ENCODE measurements at places on chromosomes 3 and 15.

GRCh38 chr15:99442252-99442897, 123.4 kb upstream of the MEF2A start:
- no peak for DNase-seq

- no peak for DNase-seq
These were observed 215.5 kb downstream of the PDZRN3 start for GRCh38 chr3:73409138-73409763.

DNA sequence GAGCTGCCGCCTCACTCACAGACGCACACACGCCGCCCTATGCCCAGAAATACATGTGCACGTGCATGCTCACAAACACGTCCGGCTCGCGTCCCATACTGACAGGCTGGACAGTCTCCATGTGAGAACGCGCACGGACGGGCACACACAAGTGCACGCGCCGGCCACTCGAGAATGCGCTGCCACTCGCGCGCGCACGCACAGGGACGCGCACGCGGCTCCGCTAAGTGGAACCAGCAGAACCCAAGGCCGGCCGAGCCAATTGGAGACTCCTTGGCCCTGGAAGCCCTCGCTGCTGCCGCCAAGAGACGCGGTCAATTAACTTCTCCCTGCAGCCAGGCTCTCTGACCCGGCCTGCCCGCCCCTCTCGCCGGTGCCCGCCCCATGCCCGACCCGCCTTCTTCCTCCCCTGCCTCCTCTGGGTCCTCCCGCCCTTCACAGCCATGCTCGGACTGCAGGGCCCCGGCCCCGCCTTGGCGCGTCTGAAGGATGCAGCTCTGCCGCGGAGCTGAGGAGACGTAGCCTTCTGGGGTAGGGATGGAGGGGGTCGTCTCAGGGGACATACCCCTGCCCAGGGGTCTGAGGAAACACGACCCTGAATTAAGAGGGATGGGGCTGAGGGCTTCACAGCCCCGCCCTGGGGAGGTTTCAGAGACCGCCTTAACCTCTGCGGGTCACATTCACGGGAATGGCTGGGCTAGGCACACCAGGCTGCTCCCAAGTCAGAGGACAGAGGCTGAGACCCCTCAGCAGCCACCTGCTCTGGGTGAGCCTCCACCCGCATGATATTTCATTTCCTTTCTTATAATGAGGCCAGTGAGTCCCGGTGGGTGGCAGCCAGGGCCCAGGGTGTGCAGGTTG, 15.0 kb downstream of the PTH1R start:
- DNase-seq = peak; percentile 8

DNA sequence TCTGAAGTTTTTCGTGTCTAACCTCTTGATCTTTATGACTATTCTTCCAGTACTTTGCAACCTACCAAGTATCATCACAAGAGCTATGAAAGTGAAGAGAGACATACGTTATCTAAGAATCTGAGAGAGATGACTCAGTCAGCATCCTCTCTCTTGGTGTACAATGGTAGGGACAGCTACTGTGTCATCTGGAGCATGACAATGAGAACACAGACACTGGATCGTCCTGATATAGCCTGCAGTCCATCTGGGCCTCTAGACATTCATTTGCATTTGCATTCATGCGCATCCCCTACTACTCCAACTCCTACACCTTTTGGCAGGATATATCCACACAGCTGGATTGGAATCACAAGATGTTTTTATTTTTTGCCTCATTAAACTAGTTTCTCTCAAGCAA, 115.2 kb downstream of the PEX5L start:
- peak; percentile 74 for DNase-seq

- DNase-seq = no peak
These were observed 1.3 kb downstream of the NOP10 start for GRCh38 chr15:34341381-34342212.

- no peak for DNase-seq
These were observed 17.0 kb downstream of the ILDR1 start for GRCh38 chr3:122004991-122005565.

- no peak for DNase-seq
These were observed 61.9 kb downstream of the SMAD3 start for GRCh38 chr15:67127331-67127664.

DNA sequence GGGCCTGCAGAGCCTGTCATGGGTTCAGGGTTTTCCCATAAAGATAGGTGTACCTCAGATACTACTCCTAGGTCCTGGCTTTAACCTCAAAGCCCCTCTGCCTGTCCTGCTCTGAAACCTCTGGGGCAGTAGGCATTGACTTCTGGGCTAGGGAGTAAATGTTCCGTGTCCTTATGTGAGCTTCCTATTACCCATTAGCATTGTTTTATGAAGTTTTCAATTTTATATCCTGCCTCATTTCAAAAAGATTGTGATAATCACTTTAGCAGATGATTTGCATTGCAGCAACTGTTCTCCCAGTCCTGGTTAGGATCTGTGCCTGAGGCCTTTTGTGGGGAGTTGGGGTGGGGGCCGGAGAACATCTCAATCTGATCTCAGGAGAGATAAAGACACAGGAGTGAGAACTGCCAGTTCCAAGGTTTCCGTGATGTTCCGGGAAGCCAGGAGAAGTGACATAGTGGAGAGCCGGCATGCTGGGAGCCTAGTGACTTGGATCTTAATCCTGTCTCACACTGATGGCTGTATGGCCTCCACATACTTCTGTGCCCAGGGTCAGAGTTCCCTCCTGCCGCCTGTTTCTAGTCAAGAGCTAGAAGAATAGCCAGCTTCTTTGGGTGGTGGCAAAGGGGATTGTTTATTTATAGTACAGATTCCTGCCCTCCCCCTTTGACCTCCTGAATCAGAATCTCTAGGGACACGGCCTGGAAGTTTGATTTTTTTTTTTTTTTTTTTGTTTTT, 10.6 kb downstream of the TPM1 start:
- no peak for DNase-seq

DNA sequence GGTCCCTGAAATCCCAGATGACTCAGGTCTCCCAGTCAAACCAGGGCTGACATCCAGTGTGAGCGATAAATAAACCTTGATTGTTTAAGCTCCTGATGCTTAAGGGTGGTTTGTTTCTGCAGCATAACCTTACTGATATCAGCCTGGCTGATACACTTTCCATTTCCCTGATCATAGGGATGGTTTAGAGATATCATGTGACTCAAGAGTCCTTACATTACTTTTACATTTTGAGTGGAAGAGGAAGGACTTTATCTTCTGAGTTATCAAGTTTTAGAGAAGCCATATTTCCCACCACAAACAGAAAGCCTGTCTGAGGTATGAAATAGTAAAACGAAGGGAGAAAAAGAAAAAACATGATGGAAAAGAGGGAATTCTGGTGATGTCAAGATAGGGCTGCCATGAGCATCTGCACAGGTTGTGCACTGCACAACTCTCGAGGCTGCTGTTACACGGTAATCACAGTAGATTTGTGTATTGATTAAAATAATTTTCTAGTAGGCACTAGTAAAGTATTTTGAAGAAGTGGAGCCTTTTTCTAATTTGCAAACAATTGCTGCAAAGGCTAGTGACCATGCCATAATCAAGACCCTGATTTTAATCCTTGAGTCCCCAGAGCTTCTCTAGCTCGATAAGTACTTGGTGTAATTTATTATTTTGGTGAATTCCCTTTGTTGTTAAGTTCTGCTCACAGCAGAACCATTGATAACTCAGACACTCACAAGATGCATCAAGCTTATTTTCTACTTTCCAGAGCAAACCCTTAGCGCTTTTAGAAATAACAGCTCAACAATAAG, 34.1 kb upstream of the FBLN2 start:
- DNase-seq = no peak

DNA sequence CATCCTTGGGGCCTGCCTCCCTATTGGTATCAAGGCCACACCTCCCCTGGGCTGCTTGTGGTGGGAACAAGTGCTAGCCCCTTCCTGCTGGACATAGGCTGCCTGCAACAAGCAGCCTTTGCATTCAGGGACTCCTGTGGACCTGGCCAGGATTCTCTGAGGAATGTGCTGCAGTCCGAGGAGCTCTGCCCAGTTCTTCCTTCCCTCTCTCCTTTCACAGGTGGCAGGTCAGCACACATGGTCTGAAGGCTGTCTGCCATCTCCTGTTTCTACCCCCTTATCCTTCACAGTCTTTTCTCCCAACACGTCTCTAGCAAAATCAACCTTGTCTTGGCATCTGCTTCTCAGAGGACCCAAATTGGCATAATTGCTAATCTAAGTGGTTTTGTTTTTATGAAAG, 97.0 kb upstream of the LIPC start:
- no peak for DNase-seq

DNA sequence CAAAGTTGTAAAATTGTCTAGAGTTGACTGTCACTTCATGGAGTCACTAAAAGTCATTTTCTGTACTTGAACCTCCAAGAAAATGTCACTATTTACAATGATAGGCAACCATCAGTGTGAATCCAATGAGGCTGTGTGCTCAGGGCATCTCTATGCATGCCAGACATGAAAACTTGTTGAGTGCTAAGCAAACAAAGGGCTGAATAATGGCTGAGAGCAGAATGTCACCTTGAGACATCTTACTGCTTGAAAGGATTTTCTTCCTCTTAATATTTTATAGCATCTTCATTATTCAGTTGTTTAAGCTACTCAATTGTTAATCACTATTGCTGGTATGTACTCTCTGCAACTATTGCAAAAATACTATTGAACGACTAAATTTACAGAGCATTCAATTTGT, 184.7 kb downstream of the PLCH1 start:
- DNase-seq = peak; percentile 17

DNA sequence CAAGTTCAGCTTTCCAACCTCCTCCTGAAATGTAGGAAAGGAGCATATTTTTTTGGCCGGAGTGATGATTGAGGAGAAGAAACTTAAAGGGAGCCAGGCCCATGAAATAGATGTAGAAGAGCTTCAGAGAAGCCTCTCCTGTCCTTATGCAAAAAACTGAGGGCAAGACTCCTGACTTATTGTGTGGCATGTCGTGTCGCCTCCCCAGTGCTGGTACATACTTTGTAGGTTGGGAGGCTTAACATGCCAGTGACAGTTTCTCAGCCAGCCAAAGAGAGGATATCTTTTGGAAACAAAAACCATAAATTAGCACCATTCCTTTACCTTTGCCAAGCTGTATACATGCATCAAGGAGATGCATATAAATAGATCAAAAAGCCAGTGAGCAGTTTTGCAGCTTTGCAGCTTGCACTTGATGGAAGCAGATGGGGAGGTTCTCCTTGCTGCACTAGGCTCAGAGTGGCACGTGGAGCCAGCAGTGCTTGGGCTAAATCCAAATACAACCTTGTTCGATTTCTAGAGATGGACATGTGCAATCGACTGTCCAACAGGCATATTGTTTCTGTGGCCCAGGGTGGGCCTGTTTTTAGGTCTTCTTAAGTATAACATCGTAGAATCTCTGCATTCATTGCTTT, 10.2 kb downstream of the SLCO3A1 start:
- no peak for DNase-seq

DNA sequence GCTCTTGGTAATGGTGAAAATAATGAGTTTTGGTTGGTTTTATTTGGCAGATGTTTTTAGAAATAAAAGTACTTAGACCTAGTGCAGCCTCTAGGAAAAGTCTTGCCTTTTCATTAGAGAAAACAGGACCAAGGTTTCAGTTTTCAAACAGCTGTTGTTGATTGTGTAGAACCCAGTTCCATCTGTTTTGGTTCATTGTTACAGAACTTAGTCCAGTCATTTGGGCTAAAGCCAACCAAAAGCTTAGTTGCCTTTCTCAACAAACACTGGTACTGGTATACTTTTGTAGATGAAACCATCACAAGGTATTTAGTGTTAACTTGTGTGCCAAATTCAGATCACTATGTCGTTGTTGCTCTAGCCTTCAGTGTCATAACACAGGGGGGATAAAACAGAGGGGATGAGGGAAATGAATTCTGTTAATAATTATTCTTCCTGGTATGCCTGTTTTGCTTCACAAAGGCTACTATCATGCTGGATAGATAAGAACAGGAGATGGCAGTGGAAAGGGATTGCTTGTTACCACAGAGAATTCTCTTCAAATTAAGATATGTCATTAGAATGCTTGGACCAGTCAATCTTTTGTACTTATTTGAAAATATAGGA, 12.6 kb upstream of the APH1B start:
- no peak for DNase-seq

DNA sequence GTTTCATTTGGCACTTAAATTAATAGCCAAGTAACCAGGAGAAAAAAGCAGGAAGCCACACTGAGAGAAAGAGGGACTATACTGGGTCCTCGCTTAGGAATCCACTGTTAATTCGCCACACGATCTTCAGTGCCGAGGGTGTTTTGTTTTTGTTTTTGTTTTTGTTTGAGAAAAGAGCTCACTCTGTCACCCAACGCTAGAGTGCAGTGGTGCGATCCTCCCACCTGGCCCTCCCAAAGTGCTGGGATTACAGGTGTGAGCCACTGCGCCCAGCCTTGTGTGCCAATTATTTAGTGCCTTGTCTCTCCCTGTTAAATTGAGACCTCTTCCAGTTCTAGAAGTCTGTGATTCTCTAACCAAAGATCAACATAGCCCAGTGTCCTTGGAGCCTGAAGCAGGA, 53.8 kb upstream of the TPM1 start:
- DNase-seq = no peak

DNA sequence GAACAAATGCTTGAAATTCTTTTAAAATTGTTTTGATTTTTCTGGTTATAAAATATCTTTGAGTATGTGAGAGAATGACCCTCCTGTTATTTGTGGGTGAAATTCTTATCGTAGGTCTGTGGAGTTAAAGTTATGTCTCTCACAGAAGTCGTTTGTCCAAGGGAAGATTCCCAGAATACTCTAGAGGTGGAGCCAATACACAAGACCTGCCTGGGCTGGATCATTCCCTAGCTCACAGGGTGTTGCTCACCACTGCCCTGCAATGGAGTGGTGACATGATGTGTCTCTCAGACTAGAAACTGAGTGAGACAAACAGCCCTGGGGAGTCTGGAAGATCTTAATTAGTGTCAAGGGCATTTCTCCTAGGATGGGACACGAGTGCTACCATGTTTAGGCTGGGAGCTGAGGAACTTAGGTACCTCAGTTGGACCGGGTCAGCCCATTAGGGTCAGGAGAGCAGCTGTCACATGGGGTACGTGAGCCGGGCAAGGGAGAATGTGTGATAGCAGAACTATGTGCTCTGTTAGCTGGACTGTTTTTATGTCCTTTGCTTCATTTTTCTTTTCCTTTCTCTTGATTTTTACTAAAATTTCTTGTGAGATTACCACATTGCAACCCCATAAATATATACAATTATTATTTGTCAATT, 53.6 kb upstream of the MYO5C start:
- DNase-seq = no peak

GRCh38 chr3:95815828-95816227, 998.6 kb upstream of the EPHA6 start:
- DNase-seq = no peak

Measured in NCI-H345 (cell line).